ENCODE measurements at places on chromosomes 4 and X. TPM values are rescaled to one million over a fixed set of nuclear protein-coding genes. Genes with fewer than 3 reads are reported as not detected.

ITIH6 gene
- not detected for total RNA-seq

PPID gene
- 39.1 TPM for total RNA-seq

RPS6KA6 gene
- total RNA-seq: 4.3 TPM

TLR8 gene
- not detected for total RNA-seq

OTC gene
- not detected for total RNA-seq

UGT2A1 gene
- total RNA-seq: not detected

CXCL6 gene
- total RNA-seq: not detected

DRD5 gene
- not detected for total RNA-seq

PCDH11X gene
- not detected for total RNA-seq

USP17L15 gene
- total RNA-seq: not detected

CT45A2 gene
- not detected for total RNA-seq

CT47B1 gene
- not detected for total RNA-seq

AMOT gene
- 0.54 TPM for total RNA-seq

LONRF3 gene
- 3.3 TPM for total RNA-seq

NKX3-2 gene
- 0.17 TPM for total RNA-seq

TEX13C gene
- not detected for total RNA-seq

SLITRK4 gene
- total RNA-seq: not detected
